ENCODE measurements at places on chromosomes 3 and 15.

- DNase-seq: no peak
Measured at GRCh38 chr3:24199775-24200247, 254.7 kb downstream of the NR1D2 start.

DNA sequence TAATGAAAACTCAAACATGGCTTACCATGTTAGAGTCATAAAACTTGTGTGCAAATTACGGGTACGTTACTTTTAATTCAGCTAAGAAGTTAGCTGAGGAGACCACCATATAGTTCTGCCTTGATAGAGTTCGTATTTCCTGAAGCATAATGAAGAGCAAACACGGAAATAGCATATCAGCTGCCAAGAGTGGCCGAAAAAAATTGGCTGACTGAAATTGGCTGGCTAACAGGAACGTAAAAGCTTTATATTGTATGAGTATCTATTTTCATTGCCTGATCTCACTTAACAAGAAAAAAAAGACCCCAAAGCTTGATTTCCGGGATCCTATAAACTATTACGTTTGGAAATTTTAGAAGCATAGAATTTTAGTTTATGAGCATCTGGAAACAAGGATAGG, 1222.9 kb downstream of the ZPLD1 start:
- DNase-seq: no peak

- DNase-seq: no peak
Measured at GRCh38 chr3:141275973-141276372, 44.3 kb downstream of the PXYLP1 start.

DNA sequence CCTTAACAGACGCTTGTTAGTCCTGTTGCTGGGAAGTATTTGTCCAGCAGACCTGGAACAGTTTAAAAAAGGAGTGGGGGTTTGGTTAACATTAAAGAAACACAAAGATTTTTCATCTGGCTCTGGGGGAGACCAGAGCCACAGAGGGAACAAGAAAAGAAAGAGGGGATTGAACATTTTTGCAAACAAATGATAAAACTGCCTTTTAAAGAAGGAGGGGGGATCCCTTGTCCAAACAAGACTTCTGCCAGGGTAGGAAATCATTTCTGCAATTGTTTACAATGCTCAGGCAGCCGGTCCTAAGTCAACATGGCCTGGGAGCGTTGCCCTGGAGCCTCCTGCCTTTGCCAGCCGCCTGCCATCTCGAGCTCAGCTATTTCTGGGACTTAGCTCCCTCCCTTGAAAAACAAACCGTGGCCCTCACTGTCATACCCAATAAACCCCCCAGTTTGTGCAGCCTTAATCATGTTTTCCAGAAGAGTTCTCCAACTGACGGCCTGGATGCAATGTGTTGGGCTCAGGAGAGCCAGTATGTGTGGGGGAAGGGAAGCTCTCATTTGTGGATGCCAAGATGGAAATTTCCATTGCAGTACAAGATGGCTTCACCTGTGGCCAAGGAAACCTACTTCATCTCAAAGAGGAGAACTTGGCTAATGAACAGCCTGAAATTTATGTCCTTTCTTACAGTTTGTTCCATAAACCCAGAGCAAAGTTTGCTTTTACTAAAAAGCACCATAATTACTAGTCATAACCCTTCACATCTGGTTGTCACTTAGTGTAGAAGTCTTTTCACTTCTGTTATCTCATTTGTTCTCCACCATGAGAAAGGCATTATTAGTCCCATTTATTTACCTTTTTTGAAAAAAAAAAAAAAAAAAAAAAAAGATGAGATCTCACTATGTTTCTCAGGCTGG, 75.9 kb upstream of the RNU6-1 start:
- DNase-seq: peak; percentile 20

- no peak for DNase-seq
Measured at GRCh38 chr3:192422321-192422996, 304.9 kb downstream of the FGF12 start.

DNA sequence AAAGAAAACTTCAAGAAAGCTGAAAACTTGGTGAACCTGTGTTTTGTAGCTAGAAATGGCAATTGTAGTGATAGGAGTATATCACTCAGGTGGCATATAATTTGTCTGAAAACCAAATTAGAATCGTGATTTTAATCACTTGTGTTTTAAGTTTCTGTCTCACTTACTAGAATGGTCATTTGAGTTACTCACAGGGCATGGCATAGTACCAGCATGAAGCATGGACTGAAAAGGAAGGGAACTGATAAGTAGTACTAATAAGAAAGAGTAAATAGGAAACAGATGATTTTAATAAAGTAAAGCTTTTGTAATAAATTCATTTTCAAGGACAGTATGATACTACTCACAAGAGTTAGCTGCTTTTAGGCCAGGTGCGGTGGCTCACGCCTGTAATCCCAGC, 22.1 kb downstream of the OSBPL11 start:
- no peak for DNase-seq

DNA sequence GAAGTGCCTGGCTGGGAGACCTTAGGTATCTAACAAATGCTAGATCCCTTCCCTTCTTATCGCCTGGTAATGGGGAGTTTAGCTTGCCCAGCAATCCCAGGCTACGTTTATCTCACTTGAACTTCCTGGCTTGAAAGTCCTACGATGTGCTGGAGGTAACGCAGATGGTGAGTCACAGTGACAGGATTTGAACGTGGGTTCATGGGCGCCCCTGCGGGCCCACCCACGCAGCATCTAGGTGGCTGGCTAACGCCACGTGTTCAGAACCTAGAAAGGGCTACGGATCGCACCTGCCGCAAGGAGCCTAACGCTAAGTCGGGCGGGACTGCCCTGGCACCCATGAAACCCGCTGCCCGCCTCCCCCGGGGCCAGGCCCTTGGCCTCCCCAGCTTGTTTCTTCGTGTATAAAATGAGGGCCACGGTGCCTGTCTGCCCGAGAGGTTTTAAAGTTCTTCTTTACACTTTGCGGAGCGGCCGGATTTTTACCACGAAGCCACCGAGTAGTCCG, 600 bp upstream of the USP3 start:
- peak; percentile 65 for DNase-seq

DNA sequence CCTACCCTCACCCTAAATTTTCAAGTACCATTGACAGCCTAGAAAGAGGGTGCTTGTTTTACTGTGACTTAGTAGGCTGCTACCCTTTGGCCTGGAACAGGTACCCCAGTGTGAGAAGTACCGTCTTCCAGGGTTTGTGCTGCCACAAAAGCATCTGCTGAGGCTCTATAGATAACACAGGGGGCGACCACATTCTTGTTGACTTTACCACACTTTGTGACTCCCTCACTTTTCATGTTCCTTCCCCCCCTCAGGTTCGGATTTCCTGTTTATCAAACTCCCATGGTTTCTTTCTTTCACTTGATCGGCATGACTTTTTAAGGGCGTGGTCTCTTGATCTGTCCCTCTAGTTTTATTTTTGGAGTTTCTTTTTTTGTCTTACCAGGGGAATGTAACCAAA, 23.5 kb downstream of the EXOG start:
- no peak for DNase-seq

GRCh38 chr15:41080144-41080543, 35.9 kb downstream of the INO80 start:
- DNase-seq: no peak

DNA sequence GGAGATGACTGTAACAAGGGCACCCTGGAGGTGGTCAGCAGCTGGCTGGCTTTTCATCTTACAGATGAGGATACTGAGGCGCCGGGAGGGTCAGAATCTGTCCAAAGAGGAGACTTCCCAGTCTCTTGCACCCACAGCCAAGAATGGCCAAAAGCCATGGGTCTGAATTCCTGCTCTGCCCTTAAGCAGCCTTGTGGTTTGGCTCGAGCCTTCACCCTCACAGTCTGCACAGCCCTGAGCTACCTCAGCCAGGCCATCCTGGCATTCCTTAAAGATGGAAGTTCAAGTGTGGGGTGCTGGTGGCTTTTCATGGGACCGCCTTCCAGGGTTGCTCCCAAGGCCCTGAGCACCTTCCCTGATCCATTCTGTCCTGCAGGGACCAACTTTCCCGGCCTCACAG, 59.2 kb downstream of the CACNA2D2 start:
- DNase-seq: no peak

GRCh38 chr3:58111513-58112184, 99.1 kb downstream of the DNASE1L3 start:
- no peak for DNase-seq

GRCh38 chr3:193452338-193452737, 73.8 kb upstream of the ATP13A5 start:
- no peak for DNase-seq

- no peak for DNase-seq
Measured at GRCh38 chr15:41794081-41794480, 19.8 kb downstream of the MAPKBP1 start.

DNA sequence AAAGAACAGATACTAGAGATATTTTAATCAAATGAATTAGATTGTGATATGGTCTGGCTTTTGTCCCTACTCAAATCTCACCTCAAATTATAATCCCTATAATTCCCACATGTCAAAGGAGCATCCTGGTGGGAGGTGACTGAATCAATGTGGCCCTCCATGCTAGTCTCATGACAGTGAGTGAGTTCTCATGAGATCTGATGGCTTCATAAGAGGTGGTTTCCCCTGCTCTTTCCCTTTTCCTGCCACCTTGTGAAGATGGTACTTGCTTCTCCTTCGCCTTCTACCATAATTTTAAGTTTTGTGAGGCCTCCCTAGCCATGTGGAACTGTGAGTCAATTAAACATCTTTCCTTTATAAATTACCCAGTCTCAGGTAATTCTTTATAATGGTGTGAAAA, 82.8 kb downstream of the FAIM start:
- DNase-seq: no peak

DNA sequence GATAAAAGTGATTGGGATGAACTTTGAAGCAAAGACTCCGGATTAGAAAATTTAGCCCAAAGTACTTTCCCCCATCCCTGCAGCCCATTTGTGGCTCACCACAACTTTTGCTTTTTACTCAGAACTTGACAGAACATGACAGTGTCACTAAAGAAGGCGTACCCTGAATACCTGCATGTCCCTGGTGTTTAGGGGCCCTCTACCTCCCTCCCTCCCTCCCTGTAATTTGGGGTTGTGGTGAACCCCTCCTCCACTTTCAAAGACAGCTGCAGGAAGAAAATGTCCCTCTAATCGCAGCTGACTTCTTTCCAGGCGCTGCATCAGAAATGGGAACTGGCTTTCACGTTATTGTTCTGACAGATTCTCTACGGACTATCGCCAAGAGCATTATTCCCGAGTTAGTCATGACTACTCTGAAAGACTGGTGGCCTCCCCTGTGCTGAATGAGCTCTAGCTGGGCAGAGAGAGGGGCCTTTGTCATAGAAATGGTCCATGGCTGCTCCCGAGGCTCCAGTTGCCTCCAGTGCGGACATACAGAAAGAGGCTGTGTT, 93.2 kb upstream of the ARHGEF3 start:
- DNase-seq: peak; percentile 80

- DNase-seq: peak; percentile 79
Measured at GRCh38 chr15:65916664-65917406, 47.5 kb downstream of the RAB11A start.

DNA sequence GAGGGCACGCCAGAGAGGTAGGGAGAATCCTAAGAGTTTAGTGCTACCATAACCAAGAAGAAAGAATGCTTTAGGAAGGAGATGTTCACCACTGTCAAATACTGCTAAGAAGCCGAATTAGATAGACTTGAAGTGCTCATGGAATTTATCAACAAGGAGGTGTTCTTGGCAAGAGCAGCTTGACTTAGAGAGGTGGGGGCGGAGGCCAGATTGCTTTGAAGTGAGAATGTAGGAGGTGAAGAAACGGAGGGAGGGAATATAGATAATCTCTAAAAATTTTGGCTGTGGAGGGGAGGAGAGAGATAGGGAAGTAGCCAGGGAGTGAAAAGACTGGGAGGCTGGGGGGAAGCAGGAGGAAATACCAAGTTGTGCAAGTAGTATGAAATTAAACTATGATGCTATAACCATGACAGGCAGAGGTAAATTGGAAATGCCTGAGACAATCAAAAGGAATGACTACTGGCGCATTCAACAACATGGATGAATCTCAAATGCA, 35.5 kb downstream of the GADL1 start:
- DNase-seq: no peak

- DNase-seq: no peak
Measured at GRCh38 chr15:69843900-69844304, 253.8 kb downstream of the TLE3 start.

- no peak for DNase-seq
Measured at GRCh38 chr15:40743921-40744814, 10.9 kb downstream of the RMDN3 start.

DNA sequence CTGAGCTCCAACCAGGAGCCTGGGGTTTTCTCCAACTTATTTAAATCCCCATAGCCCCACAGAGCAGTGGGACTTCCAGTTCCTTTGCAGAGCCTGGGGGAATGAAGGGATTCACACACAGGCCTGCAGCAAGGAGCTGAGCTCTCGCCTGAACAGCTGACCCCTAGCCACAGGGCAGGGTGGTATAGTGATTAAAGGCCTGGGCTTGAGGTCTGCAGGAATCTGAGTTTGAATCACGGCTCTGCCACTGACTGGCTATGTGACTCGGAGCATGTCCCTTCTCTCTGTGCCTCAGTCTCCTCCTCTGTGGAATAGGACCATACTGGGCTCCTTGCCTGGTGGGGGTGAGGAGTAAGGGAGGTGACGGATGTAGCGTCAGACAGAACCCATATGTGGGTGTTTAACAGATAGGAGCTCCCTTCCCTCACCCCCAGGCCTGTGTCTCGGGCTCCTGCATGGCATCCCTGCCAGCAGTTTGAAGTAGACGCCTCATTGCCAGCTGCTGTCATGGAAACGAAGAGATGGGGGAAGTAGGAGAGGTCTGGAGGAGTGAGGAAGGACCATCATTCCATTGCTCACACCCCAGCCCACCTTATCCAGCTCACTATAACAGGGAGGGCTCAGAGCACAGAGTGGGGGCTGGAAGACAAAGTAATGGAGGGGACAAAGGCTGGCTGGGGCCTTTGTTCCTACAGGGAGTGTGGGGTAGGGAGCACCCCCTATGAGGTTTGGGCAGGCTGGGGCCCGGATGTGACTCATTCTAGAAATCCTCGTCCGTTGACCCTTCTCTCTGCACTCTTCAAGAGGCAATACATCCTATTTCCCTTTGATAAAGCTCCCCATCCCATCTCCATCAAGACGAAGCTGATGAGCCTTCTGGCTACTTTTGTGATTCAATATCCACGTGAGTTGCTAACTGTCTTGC, 14.8 kb downstream of the HRH1 start:
- no peak for DNase-seq

- no peak for DNase-seq
Measured at GRCh38 chr3:115804200-115804599, 180.9 kb downstream of the GAP43 start.

DNA sequence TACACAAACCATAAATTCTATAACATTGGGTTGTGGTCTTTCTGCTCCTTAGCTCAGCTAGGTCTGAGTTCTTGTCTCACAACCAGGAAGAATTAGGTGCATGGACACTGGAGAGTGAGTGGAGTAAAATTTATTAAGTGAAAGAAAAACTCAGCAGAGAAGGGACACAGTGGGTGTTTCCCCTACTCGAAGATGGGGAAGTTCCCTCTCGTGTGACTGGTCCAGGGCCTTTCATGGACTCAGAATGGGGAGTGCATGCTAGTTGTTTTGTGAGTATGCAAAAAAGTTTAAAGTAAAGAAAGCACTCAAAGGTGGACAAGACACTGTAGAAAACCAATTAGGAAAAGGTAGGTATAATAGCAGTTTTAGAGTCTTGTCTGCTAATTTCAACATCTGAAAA, 215.5 kb upstream of the RORA start:
- DNase-seq: no peak

GRCh38 chr3:36900474-36901443, 44.1 kb downstream of the TRANK1 start:
- DNase-seq: no peak

All from head of caudate nucleus (tissue), 42 donors.